IMR-90 (cell line): ENCODE measurements at places on chromosomes 2 and 18. TPM values are rescaled to one million over a fixed set of nuclear protein-coding genes. Genes with fewer than 3 reads are reported as not detected.

GRCh38 chr2:69735686-69736085 lies 6.2 kb upstream of the ANXA4 start:
- H3K27me3 ChIP-seq = no peaks in the 10 kb centered on the region
- H3K4me1 ChIP-seq = peaks cover 2% of the 10 kb centered on the region; the same call in 1 of the 2 replicates
- no peak for DNase-seq
- no peak overlapping the region for H3K4me3 ChIP-seq

GRCh38 chr18:8688216-8688800 lies 17.0 kb upstream of the MTCL1 start:
- H3K27me3 ChIP-seq = no peaks in the 10 kb centered on the region
- H3K4me3 ChIP-seq = no peak overlapping the region
- no peak for DNase-seq
- H3K4me1 ChIP-seq = peaks cover 7% of the 10 kb centered on the region
- H3K27ac ChIP-seq = peak overlapping the region; percentile 32; the same call in 1 of the 2 replicates

ATP8B1 gene
- total RNA-seq = 136 and 170 TPM in 2 replicates

- no peak overlapping the region for H3K4me3 ChIP-seq
- DNase-seq = peak; percentile 11
- H3K4me1 ChIP-seq = no peaks in the 10 kb centered on the region
- no peaks in the 10 kb centered on the region for H3K36me3 ChIP-seq
- H3K27me3 ChIP-seq = no peaks in the 10 kb centered on the region
Observed at GRCh38 chr2:228048838-228049490, 132.5 kb downstream of the SPHKAP start.

DNA sequence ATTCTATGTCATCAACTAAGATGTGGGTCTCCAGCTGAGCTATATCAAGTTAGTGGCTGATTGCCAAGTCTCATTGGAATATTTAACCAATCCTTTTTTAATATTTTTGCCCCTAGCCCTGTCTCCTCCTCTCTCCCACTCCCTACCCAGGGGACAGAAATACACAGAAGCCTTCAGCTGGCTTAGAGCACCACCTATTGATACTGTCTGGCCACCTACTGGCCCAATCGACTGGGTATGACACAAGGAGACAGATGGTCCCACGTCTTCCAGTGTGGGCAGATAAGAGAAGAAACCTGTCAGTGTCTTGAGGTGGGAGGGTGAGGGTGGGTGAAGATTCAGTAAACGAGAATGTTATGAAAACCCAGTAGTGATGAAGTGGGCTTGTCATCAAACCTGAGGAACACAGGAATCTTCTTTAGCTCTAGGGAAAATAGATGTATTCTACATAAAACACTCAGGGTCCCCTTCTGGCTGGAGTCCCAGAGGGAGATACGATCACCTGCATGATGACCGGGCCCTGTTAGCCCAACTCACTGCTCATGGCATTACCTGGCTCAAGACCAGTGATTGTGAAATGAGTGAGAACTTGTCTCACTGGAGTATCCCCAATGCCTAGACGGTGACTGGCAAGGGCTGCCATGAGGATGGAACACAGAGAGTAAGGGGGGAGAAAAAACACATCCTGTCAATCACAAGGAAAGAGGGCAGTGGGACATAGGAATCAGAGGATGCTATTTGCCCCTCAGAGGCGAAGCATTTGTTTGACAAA lies 26.7 kb downstream of the POLR1A start:
- peak; percentile 47 for DNase-seq
- no peaks in the 10 kb centered on the region for H3K4me1 ChIP-seq
- H3K4me3 ChIP-seq = no peak overlapping the region
- peaks cover 44% of the 10 kb centered on the region for H3K36me3 ChIP-seq

CFAP210 gene
- not detected in 2 replicates for total RNA-seq

GRCh38 chr2:149055751-149056150 lies 17.3 kb downstream of the LYPD6B start:
- no peaks in the 10 kb centered on the region; the same call in 1 of the 2 replicates for H3K4me1 ChIP-seq
- H3K27me3 ChIP-seq = no peaks in the 10 kb centered on the region
- no peak overlapping the region for H3K27ac ChIP-seq
- no peaks in the 10 kb centered on the region for H3K36me3 ChIP-seq

- H3K4me1 ChIP-seq = no peaks in the 10 kb centered on the region; the same call in 1 of the 2 replicates
- peaks cover 15% of the 10 kb centered on the region for H3K27me3 ChIP-seq
- no peak overlapping the region for H3K27ac ChIP-seq
- no peaks in the 10 kb centered on the region for H3K36me3 ChIP-seq
Observed at GRCh38 chr2:30127016-30127893, 19.6 kb upstream of the YPEL5 start.

CRYGC gene
- not detected in 2 replicates for total RNA-seq

DNA sequence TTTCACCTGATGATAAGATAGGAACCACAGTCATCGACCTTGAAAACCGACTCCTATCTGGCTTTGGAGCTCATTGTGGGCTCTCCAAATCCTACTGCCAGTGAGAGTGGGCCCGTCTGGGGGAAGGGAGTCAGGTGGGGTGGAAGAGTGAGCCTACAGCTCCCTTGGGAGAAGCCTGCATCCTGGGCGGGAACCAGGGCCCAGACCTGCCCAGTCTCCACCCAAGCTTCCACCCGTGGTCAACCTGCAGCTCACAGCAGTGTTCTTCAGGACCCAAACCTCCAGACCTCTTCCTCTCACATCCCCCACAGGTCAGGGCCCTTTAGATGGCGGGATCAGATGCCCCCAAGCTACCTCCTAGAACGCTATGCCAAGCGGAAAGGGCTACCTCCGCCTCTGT lies 40.2 kb downstream of the LMAN2L start:
- no peaks in the 10 kb centered on the region for H3K27me3 ChIP-seq
- no peak for DNase-seq
- H3K4me3 ChIP-seq = no peak overlapping the region
- no peaks in the 10 kb centered on the region for H3K4me1 ChIP-seq
- H3K36me3 ChIP-seq = peaks cover 3% of the 10 kb centered on the region; the same call in 1 of the 2 replicates
